Stimulated activated CD8-positive, alpha-beta memory T cell treated with anti-CD3 and anti-CD28 coated beads, Interleukin-15, amount 100 ng/mL, for 4 hours (primary cell): ENCODE measurements at places on chromosomes 4 and X.

GRCh38 chr4:6527683-6528595, 47.0 kb upstream of the MAN2B2 start:
- DNase-seq, result no peak

- no peak for DNase-seq
Measured at GRCh38 chr4:67273666-67274065, 271.6 kb downstream of the CENPC start.

DNA sequence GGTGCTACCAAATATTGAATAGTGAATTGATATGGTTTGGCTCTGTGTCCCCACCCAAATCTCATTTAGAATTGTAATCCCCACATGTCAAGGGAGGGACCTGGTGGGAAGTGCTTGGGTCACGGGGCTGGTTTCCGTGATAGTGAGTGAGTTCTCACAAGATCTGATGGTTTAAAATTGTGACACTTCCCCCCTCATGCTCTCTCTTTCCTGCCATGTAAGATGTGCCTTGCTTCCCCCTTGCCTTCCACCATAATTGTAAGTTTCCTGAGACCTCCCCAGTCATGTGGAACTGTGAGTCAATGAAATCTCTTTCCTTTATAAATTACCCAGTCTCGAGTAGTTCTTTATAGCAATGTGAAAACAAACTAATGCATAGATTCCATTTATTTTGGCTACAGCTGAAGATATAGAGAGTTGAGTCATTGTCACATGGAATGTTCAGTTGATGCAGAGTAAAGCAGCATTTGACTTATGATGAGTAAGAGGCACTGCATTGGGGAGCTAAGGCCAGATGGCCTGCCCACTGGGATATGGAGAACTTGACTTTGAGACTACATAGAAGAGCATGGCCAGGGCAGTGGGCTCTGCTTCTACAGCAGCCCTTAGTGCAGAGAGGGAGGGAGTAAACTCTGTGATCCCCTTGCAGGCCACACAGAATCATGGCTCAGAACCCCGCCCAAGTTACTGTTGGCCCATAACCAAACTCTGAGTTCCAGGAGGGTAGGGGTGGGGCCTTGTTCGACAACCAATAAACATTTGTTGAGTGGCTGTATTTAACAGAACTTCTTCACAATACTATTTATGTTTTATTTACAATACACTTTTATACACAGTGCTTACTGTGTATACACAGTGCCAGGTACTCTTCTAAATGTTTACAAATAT, 34.2 kb downstream of the RAI2 start:
- DNase-seq, result no peak

DNA sequence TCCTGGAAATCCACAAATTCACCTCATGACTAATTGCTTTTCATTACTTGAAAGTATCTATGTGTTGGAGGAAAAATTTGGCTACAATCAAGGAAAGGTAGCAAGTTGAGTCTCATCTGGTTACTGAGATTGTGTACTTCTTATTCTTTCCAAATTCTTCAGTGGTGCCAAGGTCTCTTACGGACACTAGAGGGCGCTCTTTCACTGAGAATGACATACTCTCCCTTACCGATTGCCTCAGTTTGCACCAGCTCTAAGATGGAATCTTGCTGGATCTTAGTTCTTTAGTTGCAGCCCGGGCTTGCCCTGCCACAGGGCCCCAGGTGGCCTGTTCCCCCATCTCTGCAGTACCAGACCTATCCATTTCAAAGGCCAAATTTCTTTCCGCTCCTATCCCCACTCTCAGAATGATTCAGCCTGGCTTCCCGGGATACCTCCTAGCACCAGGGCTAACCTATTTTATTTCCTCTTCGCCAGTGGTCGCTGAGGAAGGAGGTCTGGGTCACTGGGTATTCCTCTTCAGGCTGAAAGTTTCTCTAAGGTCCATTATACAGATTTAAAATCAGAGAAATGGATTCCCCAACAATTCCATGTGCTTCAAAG, 24.6 kb upstream of the GPR50 start:
- DNase-seq, result no peak

DNA sequence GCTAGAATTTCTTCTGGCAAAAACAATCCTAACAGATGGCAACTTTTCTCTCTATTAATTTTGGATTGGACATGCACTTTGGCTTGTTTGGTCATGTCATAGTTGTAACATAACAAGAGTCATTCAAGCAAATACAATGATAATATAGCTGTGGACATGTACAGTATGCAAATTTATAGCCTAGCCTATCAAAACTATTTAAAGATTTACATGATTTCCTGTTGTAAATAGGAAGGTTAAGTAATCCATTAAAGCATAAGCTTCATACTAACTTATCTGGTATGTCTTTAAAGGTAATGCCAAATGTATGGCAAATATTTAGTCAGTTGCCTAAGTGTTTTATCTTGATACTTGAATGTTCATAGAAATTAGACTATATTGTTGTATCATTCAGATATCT, 45.3 kb downstream of the RPA4 start:
- DNase-seq, result no peak

- no peak for DNase-seq
Measured at GRCh38 chr4:826508-827208, 729 bp upstream of the CPLX1 start.

GRCh38 chr4:102868153-102868780, 525 bp upstream of the CISD2 start:
- DNase-seq, result no peak

- DNase-seq, result no peak
Measured at GRCh38 chr4:184793735-184794355, 31.9 kb downstream of the ACSL1 start.

- no peak for DNase-seq
Measured at GRCh38 chrX:153631346-153631745, 15.7 kb upstream of the DUSP9 start.

DNA sequence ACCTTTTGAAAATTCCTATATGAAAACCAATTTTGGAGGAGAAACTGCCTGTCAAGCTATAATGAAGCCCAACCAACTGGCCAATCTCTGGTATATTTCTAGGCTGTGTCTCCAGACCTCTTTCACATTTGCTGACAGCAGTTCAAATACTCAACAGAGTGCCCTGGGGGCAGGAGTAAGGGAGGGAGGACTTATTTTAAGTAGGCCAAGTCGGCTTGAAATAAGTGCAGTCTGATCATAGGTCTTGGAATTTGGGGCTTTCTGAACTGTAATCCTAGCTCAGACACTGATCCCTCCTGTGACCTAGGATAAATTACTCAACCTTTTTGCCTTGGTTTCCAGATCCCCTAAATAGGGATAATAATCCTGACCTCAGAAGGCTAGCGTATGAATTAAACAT, 59.4 kb upstream of the SLC7A11 start:
- DNase-seq, result no peak

GRCh38 chr4:172826861-172827260, 341.8 kb upstream of the GALNT7 start:
- DNase-seq, result no peak

- DNase-seq, result no peak
Measured at GRCh38 chr4:153204247-153204671, at the start of gene TRIM2. TSS of gene TRIM2 (plus strand) at chr4:153204443. CDS start at chr4:153204531, 88 bp downstream.

GRCh38 chrX:9859711-9860555, 73.7 kb downstream of the SHROOM2 start:
- no peak for DNase-seq

GRCh38 chr4:73891739-73892405, 22.7 kb downstream of the CXCL1 start:
- DNase-seq, result no peak

DNA sequence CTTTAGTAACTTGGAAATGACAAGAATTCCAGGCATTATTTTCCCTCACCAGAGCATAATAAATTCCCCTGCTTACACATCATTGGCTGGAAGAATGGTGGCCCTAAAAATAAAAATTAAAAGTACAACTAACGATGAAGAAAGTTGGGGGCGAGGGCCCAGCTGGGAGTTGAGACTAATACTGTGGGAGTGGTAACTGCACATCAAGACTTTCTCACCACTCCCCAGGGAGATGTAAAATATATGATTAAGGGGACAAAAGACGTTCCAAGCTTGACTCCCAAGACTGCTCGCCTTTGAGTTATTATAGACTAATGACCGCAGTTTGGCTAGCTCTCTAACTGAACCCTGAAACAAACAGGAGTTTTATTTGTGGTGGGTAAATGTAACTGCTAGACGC, 30.0 kb downstream of the SMIM31 start:
- no peak for DNase-seq

DNA sequence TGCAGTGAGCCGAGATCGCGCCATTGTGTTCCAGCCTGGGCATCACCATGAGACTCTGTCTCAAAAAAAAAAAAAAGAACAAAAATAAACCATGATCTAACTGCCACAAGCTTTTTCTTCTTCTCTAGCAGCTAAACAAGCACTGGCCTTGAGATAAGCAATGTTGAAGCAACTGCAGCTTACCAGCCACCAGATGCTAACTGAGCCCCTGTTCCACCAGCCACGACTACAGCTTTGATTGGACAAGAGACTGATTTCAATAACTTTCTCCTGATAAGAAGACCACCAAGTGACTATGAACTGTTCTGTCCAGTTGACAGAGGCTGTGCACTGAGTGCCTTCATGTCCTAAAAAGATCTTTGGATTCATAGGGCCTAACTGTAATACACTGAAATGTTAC, 58.5 kb downstream of the DCTD start:
- DNase-seq, result no peak

DNA sequence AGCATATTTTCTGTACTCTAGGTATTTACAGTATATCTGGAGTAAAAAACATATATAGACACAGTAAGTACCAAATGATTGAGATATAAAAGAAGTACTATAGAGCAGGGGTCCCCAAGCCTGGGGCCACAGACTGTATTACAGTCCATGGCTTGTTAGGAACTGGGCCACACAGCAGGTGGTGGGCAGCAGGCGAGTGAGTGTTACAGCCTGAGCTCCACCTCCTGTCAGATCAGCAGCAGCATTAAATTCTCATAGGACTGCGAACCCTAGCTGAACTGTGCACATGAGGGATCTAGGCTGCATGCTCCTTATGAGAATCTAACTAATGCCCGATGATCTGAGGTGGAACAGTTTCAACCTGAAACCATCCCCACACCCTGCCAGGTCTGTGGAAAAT, 300.7 kb downstream of the NR3C2 start:
- no peak for DNase-seq

GRCh38 chr4:15689540-15689939, 7.9 kb downstream of the FAM200B start:
- no peak for DNase-seq

DNA sequence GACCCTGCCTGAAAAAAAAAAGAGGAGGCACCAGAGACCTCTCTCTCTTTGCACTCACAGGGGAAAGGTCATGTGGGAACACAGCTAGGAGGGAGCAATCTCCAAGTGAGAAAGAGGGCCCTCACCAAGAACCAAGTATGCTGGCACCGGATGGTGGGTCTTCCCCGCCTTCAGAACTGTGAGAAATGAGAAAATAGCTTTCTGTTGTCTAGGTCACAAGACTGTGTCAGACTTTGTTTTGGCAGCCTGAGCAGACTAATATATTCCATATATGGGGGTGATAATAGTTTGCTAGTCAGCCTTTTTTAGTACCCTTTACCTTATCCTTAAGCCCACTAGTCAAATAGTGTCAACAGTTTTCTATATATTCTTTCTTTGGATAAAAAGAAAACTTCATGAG, 193.0 kb downstream of the TRIML1 start:
- DNase-seq, result no peak

GRCh38 chr4:8837181-8837841, 34.3 kb downstream of the HMX1 start:
- no peak for DNase-seq

DNA sequence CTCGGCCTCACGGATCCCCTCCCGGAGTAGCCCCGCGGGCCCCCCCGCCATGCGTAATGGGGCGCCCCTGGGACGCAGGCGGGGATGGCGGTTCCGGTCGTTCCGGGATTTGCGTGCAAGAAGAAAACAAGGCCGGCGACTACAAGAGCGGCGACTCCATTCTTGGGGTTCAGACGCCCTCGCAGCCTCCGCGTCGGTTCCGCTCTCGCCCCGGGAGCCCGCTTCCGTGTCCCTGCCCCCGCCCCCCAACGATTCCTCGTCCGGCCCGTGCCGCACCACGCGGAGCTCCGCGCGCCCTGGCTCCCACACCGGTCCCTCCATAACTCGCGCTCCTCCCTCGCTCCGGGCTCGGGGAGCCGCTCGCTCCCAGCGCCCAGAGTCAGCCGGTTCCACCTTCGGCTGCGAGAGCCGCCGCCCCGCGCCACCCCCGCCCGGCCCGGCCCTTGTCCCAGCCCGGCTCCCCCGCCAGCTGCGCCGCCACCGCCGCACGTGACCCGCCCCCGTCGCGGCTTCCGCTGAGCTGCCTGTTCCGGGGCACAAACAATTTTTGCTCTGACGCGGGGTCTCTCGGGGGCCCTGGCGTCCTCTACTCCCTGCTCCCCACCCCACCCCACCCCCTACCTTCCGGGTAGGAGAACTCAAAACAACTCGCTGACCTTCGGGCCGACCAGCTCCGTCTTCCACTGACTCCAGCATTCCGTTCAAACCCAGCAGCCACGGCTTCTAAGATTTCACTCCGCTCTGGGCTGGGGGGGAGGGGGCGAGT, 78.8 kb upstream of the BCOR start:
- no peak for DNase-seq

DNA sequence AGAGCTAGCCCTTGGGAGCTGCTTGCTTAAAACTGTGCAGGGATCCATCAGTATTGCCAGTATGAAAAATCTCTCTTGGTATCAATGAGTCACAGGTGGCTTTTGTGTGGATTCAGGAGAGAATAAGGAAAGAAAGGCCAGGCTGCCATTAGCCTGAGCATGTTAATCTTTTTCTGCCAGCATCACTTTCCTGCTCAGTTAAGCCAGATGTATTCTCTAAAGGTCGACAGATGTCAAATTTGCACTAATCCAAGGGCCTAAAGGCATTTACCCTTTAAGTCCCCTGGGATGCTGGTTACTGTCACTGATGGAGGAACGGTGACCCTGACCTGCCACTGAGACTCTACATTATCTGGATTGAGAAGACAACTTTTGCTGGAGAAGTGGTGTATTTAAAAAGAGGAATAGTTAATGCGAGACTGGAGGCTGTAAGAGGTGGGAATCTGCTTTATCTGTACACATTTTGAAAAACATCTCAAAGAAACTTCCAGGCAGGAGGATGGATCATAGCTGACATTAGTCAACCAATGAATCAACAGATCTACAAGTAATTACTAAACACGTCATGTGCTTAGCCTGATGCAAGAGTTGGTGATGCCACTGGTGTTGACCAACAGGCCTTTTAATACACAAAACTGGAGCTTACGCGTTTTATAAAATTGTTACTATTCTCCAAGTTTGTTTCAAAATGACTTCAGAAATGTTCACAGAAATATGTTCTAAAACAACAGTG, 241.4 kb upstream of the ANXA3 start:
- no peak for DNase-seq

GRCh38 chr4:155820887-155821518, 45.1 kb downstream of the ASIC5 start:
- no peak for DNase-seq

DNA sequence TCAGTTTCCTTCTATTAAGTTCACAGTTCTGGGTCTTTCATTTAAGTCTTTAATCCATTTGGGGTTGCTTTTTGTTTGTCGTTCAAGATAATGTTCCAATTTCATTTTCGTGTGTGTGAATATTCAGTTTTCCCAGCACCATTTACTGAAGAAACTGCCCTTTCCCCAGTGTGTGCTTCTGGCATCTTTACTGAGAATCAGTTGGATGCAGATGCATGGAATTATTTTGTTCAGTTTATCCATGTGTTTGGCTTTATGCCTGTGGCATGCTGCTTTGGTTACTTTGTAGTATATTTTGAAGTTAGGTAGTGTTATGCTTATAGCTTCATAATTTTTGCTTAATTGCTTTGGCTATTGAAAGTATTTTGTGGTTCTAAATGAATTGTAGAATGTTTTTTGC, 163.8 kb upstream of the HDX start:
- no peak for DNase-seq
